ENCODE measurements at places on chromosomes 16 and 17.

- no peak for DNase-seq
Observed at GRCh38 chr17:76597156-76598003, 11.7 kb upstream of the ST6GALNAC2 start.

GRCh38 chr17:68906638-68907037 is 48.6 kb downstream of the ABCA8 start:
- DNase-seq = no peak

GRCh38 chr17:63150994-63151464 is 185.0 kb downstream of the TANC2 start:
- no peak for DNase-seq

DNA sequence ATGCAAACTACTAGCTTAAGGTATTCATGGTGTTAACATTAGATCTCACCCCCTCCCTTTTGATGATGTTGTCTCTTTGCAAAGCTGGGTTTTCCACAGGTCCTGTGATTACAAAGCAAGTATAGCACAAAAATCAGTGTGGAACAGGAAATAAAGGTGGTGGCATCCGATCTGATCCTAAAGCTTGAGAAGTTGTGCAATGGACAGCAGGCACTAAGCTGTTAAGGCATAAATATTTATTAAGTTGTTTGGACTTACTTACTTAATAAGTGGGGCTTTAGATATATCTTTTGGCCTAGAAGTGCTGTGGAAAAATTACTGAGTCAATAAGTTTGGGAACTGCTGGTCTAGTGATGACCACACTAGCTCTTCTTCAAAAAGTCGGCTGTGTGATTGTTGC is 5.0 kb downstream of the GLP2R start:
- DNase-seq = no peak

All from brain microvascular endothelial cell (primary cell).